ENCODE measurements at places on chromosomes 2 and 18.

- DNase-seq, result no peak
These were observed 102.5 kb downstream of the RBM43 start for GRCh38 chr2:151159109-151159662.

DNA sequence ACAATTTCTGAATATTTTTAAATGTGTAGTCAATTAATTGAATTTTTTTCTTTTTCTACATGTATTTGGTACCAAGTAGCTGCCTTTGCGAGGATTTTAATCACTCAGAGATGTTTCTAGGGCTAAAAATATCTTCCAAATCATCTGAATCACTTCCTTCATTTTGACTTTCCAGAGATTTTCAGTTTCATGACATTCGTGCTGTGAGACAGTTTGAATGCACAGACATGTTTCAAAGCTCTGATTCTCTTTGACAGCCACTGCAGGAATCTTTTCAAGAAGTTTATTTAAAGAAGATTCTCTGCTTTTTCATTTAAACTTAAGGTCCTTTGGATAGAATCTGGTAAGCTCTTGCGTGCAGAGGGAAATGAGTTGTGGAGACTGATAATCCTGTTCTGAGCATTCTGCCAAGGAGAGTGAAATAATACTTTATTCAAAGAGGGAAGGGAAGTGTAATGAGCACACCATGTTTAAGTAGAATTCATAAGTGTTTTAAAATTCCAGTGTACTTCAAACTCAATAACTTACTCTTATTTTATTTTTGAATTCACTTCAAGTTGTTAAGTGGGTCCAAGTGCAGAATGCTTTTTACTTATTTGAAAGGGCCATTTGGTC is 9.7 kb downstream of the CYBRD1 start:
- DNase-seq, result no peak

GRCh38 chr2:200862532-200863000 is 1.9 kb downstream of the CLK1 start:
- peak; percentile 33 for DNase-seq

GRCh38 chr18:59070181-59070912 is 69.3 kb upstream of the SEC11C start:
- DNase-seq, result peak; percentile 59

DNA sequence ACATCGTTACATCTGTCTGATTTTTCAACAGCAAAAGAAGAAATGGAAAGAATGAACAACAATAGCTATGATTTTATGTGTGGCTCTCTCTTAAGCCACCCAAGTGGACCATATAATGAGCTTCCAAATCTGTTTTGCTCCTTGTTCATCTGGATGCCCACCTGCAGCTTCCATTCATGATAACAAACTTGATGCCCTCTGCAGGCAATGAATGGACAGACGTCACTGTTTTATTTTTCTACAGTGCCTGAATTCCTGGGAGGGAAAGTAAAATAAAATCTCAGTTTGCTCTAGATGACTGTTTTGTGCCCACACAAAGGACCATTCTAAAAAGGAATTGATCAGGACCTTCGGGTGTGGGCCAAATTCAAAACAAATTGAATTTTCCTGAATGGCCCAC is 5.0 kb downstream of the MREG start:
- DNase-seq, result no peak

GRCh38 chr2:117949806-117950205 is 64.1 kb downstream of the CCDC93 start:
- DNase-seq, result no peak
